ENCODE measurements at places on chromosomes 1 and 21.

- H3K36me3 ChIP-seq = peaks cover 74% of the 10 kb centered on the region
- H3K27me3 ChIP-seq = peaks cover under 1% of the 10 kb centered on the region
- H3K4me1 ChIP-seq = peaks cover 93% of the 10 kb centered on the region
- DNase-seq = peak; percentile 64
These were observed 15.3 kb downstream of the CD2 start for GRCh38 chr1:116769561-116769977.

- H3K4me3 ChIP-seq = no peak overlapping the region
- no peak for DNase-seq
- no peaks in the 10 kb centered on the region for H3K4me1 ChIP-seq
- H3K27me3 ChIP-seq = peaks cover 2% of the 10 kb centered on the region
- H3K27ac ChIP-seq = no peak overlapping the region
These were observed 93.6 kb upstream of the GREM2 start for GRCh38 chr1:240705579-240705978.

DNA sequence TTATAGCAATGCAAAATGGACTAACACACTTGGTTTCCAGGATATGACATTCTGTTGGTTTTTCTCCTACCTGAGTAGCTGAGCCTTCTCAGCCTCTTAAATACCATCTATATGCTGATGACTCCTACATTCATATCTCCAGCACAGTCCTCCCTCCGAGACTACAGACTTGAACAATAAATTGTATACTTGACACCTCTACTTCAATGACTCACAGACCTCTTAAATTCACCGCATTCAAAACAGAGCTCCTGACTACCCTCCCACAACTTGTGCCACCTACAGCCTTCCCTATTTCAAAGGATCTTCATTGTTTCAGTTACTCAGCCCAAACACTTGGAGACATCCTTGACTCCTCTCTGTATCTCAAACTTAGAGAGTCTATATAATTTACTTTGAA, 66.8 kb upstream of the ASB17 start:
- no peak overlapping the region for H3K4me3 ChIP-seq
- no peak overlapping the region for H3K27ac ChIP-seq
- H3K4me1 ChIP-seq = no peaks in the 10 kb centered on the region
- no peaks in the 10 kb centered on the region for H3K36me3 ChIP-seq

- no peak overlapping the region for H3K4me3 ChIP-seq
- peaks cover 7% of the 10 kb centered on the region for H3K4me1 ChIP-seq
- no peaks in the 10 kb centered on the region for H3K27me3 ChIP-seq
- DNase-seq = no peak
- H3K36me3 ChIP-seq = peaks cover 54% of the 10 kb centered on the region
These were observed 9.0 kb downstream of the TIMM17A start for GRCh38 chr1:201964261-201964660.

DNA sequence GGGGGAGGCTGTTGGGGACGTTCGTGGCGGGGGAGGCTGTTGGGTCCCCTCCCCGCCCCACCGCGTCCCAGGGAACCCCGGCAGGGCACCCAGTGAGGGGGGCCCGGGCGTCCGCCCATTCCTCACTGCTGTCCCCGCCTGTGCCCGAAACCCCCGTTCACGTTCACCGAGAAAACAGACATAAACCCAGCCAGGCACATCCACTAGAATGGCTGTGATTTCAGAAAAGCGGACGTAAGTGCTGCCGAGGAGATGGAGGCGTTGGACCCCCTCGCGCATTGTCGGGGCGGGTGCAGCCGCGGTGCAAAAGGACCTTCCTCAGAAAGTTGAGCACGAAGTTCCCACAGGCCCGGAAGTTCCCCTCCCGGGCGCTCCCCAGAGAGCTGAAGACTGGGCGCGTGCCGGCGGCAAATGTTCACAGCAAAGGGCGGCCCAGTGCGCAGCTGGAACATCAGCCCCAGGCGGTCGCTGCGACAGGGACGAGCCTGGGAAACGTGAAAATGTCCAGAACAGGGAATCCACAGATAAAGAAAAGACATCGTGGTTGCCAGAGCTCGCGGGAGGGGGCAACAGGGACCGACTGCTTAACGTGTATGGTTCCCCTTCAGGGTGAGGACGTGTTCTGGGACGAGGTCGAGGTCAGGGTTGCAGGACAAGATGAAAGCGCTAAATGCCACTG, 18.5 kb upstream of the SAMD11 start:
- peak overlapping the region; percentile 51 for H3K4me3 ChIP-seq
- no peak for DNase-seq
- peaks cover 42% of the 10 kb centered on the region for H3K27me3 ChIP-seq
- H3K27ac ChIP-seq = no peak overlapping the region

- DNase-seq = no peak
- H3K27me3 ChIP-seq = no peaks in the 10 kb centered on the region
- H3K27ac ChIP-seq = no peak overlapping the region
- H3K36me3 ChIP-seq = no peaks in the 10 kb centered on the region
- H3K4me1 ChIP-seq = no peaks in the 10 kb centered on the region
These were observed 118.5 kb downstream of the ITSN1 start for GRCh38 chr21:33760641-33761440.

GRCh38 chr1:109802136-109802900, 38.6 kb upstream of the EPS8L3 start:
- H3K4me3 ChIP-seq = peak overlapping the region; percentile 55
- H3K4me1 ChIP-seq = peaks cover 63% of the 10 kb centered on the region
- H3K36me3 ChIP-seq = no peaks in the 10 kb centered on the region
- peak; percentile 45 for DNase-seq
- H3K27me3 ChIP-seq = no peaks in the 10 kb centered on the region

GRCh38 chr1:36285443-36286101, 20.6 kb upstream of the SH3D21 start:
- H3K36me3 ChIP-seq = peaks cover 62% of the 10 kb centered on the region
- H3K4me1 ChIP-seq = peaks cover 55% of the 10 kb centered on the region
- H3K27ac ChIP-seq = peak overlapping the region; percentile 72
- H3K4me3 ChIP-seq = peak overlapping the region; percentile 16
- DNase-seq = peak; percentile 56
- no peaks in the 10 kb centered on the region for H3K27me3 ChIP-seq

GRCh38 chr21:41112740-41113692, 54.9 kb upstream of the BACE2 start:
- H3K27ac ChIP-seq = no peak overlapping the region
- H3K36me3 ChIP-seq = no peaks in the 10 kb centered on the region
- H3K4me3 ChIP-seq = peak overlapping the region; percentile 51
- no peak for DNase-seq
- peaks cover 21% of the 10 kb centered on the region for H3K4me1 ChIP-seq

GRCh38 chr1:181423301-181423918, 59.9 kb upstream of the CACNA1E start:
- peaks cover 17% of the 10 kb centered on the region for H3K27me3 ChIP-seq
- H3K27ac ChIP-seq = no peak overlapping the region
- DNase-seq = peak; percentile 31
- H3K36me3 ChIP-seq = no peaks in the 10 kb centered on the region

- peaks cover 36% of the 10 kb centered on the region for H3K36me3 ChIP-seq
- H3K4me1 ChIP-seq = peaks cover 57% of the 10 kb centered on the region
- H3K27ac ChIP-seq = peak overlapping the region; percentile 95
- peak overlapping the region; percentile 96 for H3K4me3 ChIP-seq
- DNase-seq = peak; percentile 95
- no peaks in the 10 kb centered on the region for H3K27me3 ChIP-seq
These were observed 19.4 kb upstream of the KCNAB2 start for GRCh38 chr1:6026095-6026809.

DNA sequence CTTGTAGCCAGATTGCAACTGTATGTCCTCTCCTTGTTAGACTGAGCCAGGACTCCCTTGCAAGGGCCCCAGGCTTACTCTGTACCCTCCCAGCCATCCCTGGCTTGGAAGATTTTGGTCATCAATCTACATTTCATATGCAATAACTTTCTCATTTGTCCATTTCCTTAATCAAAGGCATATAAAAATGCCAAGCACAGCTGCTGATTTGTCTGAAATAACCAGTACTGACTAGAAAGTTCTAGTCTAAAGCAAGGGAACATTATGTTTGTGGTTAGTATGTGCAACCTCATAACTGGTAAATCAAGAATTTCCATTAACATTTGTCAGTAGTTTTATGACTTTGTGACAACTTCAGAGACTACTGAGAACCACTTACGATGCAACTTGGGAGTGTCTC, 370.2 kb downstream of the ST6GALNAC3 start:
- no peak for DNase-seq
- no peaks in the 10 kb centered on the region for H3K27me3 ChIP-seq
- no peak overlapping the region for H3K27ac ChIP-seq
- no peaks in the 10 kb centered on the region for H3K36me3 ChIP-seq
- no peaks in the 10 kb centered on the region for H3K4me1 ChIP-seq

DNA sequence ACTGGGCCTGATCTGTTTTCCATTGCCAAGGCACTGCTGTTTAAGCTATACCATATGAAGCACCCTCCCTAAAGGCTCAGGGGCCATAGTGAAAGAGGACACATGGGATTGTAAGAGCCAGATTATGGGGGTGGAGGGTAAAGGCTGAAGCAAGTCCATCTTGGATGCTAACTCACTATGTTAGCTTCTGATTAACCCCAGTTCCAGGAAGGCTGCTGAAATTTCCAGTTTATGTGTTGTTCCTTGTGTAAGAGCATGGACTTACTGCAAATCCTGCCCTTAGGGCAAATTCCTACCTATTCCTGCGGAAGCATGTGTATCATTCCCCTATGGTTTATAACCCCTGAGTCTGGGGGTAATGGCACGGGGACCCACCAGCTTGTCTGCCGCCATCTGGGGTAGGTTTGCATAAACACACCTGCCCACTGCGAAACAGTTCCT, 91.8 kb upstream of the SERBP1 start:
- no peak for DNase-seq
- H3K36me3 ChIP-seq = no peaks in the 10 kb centered on the region
- H3K4me1 ChIP-seq = no peaks in the 10 kb centered on the region
- H3K27me3 ChIP-seq = peaks cover 13% of the 10 kb centered on the region

DNA sequence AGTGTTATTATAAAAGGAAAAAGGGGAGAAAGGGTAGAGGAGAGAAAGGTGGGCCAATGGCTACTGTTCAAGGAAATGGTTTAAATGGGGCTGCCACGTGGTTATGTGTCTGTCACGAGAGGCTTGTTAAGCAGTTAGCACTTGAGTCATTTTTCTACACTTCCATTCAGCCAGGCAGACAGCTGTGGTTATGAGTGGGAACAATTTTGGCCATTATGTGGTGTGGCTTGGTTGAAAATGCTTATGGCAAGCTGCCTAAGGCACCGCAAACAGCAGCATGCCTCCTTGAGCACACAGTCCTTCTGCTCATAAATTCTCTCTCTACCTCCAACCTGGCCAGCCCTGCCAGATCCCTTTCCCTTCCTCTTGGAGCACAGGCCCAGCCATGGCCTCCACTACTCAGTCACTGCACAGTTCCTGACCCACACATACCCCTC, 3.2 kb upstream of the SRM start:
- H3K27ac ChIP-seq = peak overlapping the region; percentile 64
- peaks cover 60% of the 10 kb centered on the region for H3K36me3 ChIP-seq
- peak; percentile 48 for DNase-seq
- peaks cover 49% of the 10 kb centered on the region for H3K4me1 ChIP-seq
- H3K27me3 ChIP-seq = no peaks in the 10 kb centered on the region

DNA sequence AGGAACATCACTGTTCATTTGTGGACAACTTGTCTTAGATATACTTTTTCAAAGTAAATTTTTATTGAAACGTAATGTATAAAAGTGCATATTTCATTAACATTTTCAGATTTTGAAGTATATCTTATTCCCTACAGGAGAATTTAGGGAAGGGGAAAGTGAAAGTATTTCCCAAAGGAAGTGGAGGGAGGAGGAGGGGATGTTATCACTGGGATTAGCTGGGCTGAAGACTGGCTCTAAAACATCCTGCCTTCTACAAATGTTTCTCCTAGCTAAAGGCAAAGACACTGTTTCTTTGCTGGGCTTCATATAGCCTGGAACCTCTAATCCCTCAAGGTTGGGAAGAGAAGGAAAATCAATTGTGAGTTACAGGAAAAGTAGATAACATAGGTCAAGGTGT, 7.1 kb upstream of the ZNF697 start:
- no peaks in the 10 kb centered on the region for H3K36me3 ChIP-seq
- no peak overlapping the region for H3K27ac ChIP-seq
- no peaks in the 10 kb centered on the region for H3K4me1 ChIP-seq
- no peak for DNase-seq
- H3K27me3 ChIP-seq = peaks cover 48% of the 10 kb centered on the region

GRCh38 chr1:245085508-245086095, 69.2 kb upstream of the KIF26B start:
- DNase-seq = no peak
- no peak overlapping the region for H3K4me3 ChIP-seq
- no peaks in the 10 kb centered on the region for H3K36me3 ChIP-seq
- H3K27ac ChIP-seq = no peak overlapping the region

DNA sequence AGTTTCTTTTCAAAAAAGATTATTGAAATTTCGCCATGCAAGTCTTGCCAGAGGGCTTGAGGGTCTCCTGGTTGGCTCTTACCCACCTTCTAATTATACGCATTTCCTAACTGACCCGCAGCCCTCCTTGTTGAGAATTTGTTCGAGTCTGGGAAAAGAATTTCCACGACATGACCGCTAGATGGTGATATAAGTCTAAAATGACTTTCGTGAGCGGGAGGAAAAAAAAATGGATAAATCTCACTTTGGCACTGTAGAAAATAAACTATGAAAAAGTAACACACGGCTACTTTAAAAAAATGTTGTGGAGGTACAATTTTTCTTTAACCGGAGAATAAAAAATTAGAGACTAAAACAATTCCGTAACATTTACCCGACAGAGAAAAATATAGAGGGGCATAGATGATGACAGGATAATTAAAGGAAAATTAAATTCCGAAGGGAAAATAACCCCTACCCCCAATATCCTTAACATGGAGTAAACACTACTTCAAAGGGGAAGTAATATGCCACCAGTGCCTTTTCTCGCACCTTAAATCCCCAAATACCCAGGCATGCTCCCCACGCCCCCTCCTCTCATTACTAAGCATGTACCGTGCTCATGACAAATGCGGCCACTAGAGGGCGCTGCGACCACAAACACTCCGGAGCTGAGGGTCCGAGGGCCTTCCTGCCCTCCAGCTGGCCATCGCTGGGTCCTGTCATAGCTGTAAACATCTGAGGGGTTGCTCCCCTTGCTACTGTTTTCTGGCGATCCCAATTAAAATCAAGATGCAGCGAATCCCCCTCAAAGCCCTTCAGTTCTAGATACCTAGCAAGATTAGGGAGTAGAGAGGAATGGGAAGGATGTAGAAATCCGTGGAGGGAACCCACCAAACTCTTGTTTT, 266.9 kb downstream of the ASTN1 start:
- peak; percentile 54 for DNase-seq
- H3K4me3 ChIP-seq = no peak overlapping the region
- H3K27me3 ChIP-seq = peaks cover 4% of the 10 kb centered on the region
- H3K4me1 ChIP-seq = peaks cover 3% of the 10 kb centered on the region
- no peaks in the 10 kb centered on the region for H3K36me3 ChIP-seq
- H3K27ac ChIP-seq = no peak overlapping the region

- peaks cover 9% of the 10 kb centered on the region for H3K36me3 ChIP-seq
- H3K4me3 ChIP-seq = peak overlapping the region; percentile 59
These were observed 3.0 kb upstream of the SDE2 start for GRCh38 chr1:226001963-226002666.

All from activated naive CD8-positive, alpha-beta T cell treated with anti-CD3 and anti-CD28 coated beads, Interleukin-2, amount 50 U/mL, for 24 hours (primary cell).